Naive thymus-derived CD8-positive, alpha-beta T cell (primary cell): ENCODE measurements at places on chromosomes 11 and 22.

DNA sequence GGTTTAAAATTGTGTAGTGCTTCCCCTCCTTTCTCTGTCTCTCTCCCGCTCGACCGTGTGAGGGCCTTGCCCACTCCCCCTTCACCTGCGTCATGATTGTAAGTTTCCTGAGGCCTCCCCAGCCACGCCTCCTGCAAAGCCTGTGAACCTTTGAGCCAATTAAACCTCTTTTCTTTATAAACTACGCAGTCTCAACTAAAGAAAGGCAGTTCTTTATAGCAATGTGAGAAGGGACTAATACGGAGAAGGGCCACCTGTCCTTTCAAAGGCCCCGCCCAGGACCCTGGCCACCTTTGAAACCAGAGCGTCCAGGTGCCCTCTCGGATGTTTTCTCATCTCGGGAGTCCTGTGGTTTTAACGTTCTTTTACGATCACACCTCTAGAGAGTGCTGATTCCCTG is 741.5 kb downstream of the BRD1 start:
- no peak for DNase-seq

DNA sequence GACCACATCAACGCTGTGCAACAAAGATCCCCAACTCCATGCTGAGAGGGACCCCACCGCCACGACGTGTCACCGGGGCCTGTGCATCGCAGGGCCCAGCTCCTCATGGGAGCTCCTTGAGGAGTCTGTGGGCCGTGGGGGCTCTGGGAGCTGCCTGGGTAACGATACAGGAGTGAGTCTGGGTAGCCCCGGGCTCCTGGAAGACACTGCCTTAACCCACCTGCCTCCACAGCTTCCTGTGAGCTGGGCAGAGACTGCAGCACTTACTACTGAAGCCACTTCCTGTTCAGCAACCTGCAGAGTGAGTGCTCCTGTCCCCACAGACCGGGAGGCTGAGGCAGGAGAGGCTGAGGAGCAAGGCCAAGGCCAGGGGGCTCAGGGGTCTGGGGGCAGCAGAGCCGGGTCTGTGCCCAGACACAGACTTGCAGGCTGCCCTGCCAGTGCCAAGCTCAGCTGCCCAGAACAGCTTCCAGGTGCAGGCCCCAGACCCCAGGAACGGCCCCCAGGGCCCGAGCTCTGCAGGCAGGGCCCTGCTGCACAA is 226.7 kb downstream of the BRD1 start:
- DNase-seq, result peak; percentile 5

- DNase-seq, result no peak
Measured at GRCh38 chr22:25153961-25154666, 45.5 kb upstream of the CRYBB3 start.

DNA sequence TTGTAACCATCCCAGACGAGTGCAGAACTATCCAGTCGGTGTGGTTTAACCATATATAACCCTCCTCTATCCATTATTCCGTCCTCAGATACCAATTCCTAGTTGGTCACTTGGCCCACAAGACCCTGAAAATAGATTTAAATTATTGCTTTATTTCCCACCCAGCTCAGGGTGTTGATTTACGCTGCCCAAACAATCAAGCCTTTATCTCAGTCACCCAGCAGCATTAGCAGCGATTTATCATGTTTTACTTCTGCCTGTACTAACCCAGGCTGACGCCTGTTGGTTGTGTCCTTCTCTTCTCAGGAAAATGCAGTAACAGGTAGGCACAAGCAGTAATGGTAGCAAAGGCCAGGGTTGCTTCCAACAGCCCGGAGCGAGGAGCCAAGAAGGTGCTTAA is 81.2 kb downstream of the DSCAML1 start:
- no peak for DNase-seq

DNA sequence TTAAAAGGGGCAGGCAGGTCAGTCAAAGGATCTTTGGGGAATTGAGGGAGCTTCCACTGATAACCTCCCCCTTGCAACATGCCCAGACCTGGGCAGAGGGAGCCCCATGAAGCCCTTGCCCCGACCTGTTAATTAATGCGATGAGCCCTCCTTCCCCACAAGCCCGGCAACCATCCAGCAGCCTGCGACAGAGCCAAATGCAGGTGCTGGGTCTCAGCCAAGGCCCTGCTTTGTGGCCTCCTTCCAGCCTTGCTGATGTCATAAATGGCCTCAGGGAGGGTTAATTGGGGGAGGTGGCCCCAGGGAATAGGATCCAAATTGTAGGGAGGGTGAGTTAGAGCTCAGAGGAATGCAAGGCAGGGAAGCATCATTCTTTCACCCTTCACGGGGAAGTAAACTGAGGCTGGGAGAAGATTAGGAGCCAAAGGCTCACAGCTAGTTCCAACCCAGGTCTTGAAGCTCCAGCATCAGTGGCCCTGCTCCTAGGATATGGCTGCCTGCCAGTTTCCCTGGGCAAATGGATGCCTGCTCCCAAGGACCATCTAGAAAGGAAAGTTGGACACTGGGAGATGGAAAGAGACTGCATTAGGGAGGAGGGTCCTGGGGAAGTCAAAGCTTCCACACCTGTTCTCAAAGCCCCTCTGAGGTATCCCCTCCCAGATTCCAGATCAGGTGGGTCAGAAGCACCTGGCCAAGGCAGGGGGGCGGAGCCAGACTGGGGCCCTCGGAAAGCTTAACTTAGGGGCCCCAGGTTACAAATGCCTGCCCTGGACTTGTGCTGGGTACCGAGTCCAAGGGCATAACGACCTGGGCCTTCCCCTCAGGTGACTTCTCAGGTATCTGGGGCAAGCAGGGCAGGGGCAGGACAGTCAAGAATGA is 34.1 kb downstream of the LMO1 start:
- no peak for DNase-seq

DNA sequence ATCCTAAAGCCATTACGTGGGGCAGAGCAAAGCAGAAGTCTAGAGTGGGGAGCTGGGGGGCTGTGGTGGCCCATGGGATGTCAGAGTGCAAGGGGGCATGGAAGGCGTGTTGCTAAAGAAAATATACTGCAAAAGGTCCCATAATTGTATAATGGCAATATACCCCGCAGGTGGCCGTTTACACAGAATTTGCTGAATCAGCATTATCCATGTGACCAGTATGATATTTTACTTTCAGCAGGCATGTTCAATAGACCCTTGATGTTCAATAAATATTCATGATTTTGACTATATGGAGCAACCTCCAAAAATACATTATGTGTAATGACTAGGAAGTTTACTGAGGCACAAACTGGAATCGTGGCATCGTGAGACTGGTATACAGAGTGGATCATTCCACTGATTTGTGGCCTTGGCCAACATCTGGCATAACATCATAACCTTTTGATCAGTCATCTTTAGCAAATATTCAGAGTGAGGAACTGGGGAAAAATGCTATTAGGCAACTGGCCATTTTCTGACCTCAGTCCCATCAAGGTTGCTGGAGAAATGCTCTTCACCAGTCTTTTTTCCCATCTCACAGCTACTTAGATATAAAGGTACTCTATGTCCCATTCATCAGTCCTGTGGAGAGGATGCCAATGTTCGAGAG is 29.3 kb upstream of the PPP2R1B start:
- no peak for DNase-seq

GRCh38 chr11:128476049-128476448 is 111.3 kb downstream of the ETS1 start:
- no peak for DNase-seq

GRCh38 chr11:92826136-92826535 is 143.3 kb upstream of the MTNR1B start:
- DNase-seq, result no peak

DNA sequence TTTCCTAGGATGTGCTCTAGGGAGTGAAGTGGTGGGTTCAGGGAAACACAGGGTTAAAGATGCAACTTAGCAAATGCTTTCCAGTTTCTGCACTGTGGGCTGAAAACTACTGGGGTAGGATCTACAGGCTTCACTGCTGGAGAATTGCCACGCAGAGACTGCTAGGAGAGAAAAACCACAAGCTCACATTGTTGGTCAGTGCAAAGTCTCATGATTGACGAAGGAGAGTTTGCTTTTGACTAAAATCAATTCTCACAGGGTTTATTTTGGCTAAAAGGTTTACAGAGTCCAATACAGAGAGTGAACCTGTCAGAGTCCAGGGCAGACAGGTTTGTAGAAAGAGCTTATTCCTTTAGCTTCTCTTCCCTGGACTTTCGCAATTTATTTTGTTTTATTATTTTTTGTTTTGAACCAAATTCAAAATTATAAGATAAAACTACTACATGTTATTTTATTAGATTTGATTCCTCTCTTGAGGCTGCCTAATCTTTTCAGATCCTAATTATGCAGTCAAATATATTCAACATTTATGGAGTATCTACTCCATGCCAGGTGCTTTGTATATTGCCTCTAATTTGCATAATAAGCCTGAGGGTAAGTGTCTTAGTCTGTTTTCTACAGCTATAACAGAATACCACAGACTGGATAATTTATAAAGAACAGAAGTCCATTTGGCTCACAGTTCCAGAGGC is 64.7 kb downstream of the MTNR1B start:
- no peak for DNase-seq

DNA sequence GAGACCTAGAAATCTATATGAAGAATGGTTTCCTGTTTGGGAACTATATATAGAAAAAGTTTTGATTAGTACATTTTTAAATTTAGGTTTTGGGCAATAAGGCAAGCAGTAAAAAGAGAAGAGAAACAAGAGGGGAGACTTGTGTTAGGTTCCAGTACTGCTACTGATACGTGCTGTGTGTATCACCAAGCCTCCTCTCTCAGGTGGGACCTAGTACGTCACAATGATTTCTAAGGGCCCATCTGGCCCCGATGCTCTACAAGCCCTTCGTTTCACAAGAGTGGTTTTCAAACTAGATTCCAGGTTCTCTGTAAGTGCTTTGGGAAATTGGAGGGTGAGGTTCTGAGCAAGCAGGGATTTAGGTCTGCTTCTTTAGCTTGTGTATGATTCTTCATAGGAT is 39.2 kb downstream of the USP35 start:
- no peak for DNase-seq

- no peak for DNase-seq
Measured at GRCh38 chr11:34570584-34570983, 50.3 kb upstream of the EHF start.

DNA sequence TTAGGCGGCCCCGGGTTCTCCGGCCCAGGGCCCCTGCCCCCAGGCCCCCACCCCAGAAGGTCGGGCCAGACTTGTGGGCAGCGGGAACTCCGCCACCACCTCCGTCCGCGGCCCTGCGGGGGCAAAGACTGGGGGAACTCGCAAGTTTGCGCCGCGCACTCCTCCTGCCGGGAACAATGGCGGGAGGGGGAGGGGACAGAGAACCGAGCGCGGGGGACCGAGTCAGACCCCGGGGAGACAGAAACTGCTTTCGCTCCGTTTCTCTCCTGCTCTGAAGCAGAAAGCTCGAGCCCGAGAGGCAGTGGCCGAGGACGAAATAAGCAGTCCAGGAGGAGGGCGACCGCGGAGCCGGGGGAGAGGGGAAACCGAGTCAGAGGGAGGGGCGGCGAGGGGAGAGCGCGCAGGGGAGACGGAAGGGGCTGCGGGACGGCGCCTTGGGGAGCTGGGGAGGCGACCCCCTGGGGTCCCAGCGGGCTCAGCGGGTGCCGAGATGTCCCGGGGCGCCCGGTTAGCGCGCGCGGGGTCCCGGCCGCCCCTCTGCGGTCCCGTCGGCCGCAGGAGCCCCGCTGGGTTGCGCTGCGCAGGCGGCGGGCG is 555 bp downstream of the TP53I11 start:
- DNase-seq, result no peak

DNA sequence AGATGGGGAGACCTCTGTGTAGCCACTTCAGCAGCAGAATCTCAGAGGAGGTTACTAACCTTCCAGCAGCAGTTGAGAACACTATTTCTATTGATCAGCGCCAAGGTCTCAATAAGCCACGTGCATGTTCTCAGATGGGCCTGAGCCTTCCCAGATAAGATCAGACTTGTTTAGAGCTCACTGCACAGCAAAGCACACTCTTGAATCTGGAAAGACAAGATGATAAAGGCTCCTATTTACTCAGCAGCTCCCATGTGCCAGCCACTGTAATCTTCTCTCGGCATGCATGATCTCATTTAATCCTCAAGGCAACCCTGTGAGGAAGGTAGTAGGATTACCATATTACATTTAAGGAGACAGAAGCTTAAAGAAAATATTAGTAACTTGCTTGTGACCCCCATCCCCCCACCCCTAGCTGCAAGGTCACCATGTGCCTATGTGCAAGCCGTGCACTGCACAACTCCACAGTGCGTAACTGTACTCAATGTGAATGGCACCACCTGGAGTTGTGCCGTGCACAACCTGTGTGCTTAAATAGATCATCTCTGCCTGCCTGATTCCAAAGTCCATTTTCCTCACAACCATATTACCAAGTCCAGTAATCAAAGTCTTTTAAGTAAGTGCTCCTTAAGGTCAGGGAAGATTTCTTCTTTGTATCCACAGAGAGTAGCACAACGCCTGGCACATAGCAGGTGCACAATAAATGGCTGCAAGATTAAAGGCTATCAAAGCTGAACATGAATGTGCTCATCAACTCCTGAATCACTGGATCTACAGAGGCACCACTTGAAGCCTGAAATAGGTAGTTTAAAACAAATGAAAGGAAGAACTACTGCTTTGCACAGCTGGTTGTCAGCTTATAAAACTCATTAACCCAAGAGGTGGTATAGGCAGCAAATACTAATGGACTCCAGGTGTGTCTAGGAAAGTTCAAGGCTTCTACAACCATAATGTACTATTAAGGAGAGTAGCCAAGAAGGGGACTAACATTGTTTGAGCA is 293.8 kb downstream of the BUD13 start:
- DNase-seq, result no peak

GRCh38 chr11:119666463-119667131 is 62.4 kb downstream of the NECTIN1 start:
- peak; percentile 17 for DNase-seq

DNA sequence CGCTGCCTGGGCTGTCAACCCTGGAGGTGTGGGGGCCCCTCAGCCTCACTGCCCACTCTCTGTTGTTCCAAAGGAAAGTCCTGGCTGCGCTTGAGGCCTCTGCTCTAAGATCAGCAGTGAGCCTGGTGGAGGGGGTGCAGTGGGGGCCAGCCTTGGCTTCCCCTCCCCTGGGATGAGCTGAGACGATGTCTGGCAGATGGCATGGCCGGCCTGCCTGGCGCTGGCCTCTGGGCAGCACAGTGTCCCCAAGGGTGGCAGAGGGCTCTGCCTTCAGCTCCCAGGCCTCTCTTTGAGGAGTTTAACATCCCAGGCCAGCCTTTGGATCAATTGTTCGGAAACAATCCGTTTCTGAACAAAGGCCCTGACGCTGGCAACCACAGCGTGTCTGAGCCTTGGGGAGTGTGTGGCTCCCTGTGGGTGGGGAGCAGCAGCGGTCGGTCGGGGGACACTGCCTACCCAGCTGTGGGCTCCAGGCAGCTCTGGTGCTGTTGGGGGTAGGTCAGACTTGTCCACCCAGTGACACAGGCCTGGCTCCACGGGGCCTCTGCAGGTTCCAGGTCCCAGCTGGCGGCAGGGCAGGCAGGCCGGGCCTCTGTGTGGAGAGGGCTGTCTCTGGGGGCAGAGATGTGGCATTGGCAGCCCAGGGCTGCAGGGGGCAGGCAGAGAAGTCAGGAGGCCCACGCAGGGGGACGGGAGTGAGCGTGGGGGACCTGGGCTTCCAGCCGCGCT is 12.1 kb downstream of the TSPAN4 start:
- DNase-seq, result no peak

- no peak for DNase-seq
Measured at GRCh38 chr22:38540701-38541100, 29.3 kb downstream of the DMC1 start.
